ENCODE measurements at places on chromosomes 11 and 22.

DNA sequence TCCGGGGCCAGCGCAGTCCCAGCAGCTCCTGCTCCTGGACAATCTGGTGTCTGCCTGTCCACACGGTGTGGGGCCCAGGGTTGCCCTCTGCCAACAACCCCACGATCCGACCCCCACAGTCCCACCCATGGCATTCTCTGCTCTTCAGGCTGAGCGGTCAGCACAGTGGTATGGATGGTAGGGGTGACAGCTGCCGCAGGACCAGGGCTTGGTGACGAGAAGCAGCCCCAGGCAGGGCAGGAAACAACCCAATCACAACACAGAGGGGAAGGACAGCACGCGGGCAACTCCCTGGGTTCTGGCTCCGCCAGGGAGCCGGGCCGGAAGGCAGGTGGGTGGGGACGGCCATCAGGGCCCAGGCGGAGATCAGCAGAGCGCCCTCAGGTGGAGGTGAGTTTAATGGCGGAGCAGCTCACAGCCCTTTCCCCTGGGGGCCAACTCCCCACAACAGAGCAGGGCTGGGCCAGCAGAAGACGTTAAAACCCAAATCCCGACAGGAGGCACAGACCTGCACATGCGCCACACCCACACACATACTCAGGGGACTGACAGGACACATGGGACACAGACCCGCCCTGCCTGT is 5.3 kb upstream of the CHADL start:
- no peak for DNase-seq

GRCh38 chr11:17273211-17273610 is 3.3 kb upstream of the NUCB2 start:
- no peak for DNase-seq

DNA sequence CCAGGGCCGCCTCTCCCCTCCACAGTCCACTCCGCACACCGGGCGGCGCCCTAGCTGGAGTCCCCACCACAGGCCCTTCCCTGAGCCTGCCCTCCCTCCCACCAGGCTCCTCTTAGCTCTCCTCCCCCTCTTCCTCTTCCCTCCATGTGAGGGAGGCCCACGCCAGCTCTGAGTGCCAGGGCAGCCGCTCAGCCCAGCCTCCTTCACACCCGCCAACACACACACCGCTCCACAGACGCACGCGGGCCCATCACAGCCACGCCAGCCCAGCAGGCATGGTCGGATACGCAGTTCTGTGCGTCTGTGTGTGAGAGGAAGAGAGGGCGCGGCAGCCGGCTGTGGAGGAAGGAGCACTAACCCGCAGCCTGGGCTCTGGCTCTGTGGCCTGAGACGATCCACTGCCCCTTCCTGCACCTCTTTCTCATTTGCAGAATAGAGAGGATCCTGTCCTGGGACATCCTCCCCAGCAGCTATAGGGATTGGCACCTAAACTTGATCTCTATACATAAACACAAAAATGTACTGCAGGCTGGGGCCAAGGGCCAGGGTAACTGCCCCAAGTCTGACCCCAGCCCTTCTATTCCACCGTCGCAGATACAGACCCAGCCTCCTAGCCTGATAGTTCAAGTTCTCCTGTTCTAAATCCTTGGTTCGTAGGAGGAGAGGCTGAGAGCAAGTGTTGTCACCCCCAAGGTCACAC is 3.5 kb downstream of the CHRM4 start:
- no peak for DNase-seq

DNA sequence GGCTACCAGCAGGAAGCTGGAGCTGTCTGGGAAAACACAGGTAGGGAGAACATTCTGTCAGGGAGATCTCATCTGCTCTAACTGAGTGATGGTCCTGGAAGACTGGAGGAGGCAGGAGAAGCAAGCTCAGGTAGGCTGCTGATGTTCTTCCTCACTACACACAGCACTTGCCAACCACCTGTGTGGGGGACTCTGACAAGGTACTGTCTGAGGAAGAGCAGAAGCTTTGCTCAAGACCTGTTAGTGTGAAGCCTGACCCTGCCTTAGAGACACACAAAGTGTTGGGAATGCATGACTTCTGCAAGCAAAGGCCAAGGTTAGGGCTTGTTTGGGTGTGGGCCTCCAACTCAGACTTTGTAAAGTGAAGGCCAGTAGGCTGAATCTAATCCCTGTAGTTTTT is 46.5 kb downstream of the CHST1 start:
- no peak for DNase-seq

DNA sequence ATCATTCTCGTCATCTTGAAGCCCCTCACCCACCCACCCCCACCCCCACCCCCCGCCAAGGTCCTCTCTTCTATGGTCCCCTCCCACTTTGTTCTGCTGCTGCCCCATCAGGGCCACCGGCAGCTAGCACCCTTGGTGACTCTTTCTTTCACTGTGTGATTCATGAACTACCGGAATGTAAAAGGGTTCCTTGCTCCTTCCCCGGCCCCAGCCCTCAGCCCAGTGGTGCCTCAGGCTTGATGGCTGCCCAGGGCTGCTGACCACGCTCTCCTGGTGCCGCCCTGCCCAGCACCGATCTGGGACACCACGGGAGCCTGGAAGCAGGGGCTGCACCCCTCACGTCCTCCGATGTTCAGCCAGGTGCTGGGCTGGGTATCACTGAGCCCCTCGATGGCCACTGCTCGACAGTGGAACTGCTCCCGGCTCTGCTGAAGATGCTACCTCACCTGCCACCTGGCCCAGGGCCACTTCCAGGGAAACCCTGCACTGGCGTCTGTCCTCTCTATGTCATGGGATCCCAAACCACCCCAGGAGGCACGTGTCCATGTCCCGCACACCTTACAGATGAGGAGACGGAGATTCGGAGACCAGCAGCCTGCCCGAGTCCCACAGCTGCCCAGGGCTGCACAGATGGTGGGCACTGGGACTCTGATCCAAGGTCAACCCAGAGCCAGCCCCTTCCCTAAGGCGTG is 39.7 kb downstream of the IGLL5 start:
- DNase-seq: no peak

- DNase-seq: no peak
These were observed 10.2 kb upstream of the DDB2 start for GRCh38 chr11:47204637-47204989.

DNA sequence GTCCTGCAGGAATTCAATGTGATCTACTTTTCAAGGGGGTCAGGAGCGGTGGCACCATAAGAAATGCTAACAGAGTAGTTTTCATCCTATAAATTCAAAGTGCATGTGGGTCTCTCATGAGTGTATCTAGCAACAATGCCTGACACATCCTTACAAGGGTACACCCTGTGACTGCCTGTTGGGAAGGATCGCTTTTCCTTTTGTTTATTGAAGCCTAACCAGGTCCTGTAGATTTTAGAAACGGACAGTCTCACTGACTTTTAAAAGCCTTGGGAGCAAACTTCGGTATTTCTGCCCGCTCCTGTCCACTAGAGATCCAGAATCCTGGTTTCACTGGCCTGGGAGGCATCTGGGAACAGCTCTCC is 102.4 kb downstream of the MICAL2 start:
- no peak for DNase-seq

- DNase-seq: no peak
These were observed 418.7 kb downstream of the SOX6 start for GRCh38 chr11:15937601-15938120.

GRCh38 chr11:69444381-69445130 is 36.9 kb upstream of the LINC01488 start:
- peak; percentile 65 for DNase-seq

- peak; percentile 59 for DNase-seq
These were observed at the start of gene FOLR1 for GRCh38 chr11:72191961-72192381. FOLR1 (plus strand) TSS chr11:72192140; CDS start chr11:72192174, 34 bp downstream.

GRCh38 chr11:64220271-64220670 is 5.7 kb downstream of the TRPT1 start:
- DNase-seq: no peak

- DNase-seq: no peak
These were observed 144.1 kb upstream of the B3GAT1 start for GRCh38 chr11:134556186-134556585.

DNA sequence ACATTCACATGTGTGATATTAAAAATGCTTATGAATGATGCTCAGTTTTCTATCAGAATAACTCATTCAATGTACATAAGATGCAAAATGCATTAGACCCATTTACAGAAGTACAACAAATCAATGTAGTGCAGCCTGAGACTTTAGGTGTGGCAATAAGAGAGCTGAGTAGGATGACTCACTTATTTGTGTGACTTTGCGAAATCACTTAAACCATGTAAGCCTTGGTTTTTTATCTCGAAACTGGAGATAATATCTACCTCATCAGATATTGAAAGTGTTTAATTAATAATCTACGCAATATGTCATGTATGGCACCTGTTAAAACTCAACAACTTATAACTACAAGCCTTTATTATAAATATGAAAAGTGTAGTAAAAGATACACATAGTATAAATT is 105.7 kb upstream of the LUZP2 start:
- no peak for DNase-seq

DNA sequence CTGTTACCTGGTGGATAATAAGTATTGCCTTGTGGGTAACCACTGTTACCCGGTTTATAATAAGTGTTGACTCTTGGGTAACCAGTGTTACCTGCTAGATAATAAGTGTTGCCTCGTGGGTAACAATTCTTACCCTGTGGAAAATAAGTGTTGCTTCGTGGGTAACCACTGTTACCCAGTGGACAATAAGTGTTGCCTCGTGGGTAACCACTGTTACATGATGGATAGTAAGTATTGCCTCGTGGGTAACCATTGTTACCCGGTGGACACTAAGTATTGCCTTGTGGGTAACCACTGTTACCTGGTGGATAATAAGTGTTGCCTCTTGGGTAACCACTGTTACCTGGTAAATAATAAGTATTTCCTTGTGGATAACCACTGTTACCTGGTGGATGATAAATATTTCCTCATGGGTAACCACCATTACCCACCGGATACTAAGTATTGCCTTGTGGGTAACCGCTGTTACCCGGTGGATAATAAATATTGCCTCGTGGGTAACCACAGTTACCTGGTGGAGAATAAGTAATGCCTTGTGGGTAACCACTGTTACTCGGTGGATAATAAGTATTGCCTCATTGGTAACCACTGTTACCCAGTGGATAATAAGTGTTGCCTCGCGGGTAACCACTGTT is 8.7 kb upstream of the NXPE4 start:
- DNase-seq: no peak

DNA sequence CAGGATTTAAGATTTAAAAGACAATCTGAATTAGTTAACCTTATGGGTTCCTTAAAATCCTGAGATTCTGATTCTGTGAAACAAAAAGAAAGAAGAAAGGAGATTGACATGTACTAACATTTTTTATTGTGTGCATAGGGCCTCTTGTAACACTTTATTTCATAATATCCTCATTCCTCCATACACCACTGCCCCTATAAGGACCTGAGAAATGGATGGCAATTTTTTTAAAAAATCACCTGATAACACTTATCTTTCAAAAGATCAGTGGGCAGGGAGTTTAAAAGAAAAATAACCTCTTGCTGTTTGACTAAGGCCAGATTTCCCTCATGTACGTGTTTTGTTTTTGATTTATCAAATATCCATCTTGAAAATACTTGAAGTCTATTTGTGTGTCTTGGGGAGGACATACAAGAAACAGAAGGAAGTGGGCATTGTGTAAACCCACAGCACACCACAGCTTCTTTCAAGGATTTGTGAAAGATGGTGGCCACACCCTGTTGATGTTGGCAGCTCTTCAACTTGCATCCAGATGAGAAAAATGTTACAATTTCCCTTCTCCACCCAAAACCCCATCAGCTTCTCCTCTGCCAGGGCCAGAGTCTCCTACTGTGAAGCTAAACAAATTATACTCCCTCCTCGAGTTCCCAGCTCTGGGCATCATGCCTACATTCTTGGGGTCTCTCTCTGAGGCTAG is 35.0 kb upstream of the MPEG1 start:
- peak; percentile 88 for DNase-seq

GRCh38 chr22:35952576-35952975 is 76.0 kb downstream of the RBFOX2 start:
- DNase-seq: no peak

GRCh38 chr11:83069441-83070043 is 2.2 kb downstream of the RAB30 start:
- DNase-seq: peak; percentile 45

DNA sequence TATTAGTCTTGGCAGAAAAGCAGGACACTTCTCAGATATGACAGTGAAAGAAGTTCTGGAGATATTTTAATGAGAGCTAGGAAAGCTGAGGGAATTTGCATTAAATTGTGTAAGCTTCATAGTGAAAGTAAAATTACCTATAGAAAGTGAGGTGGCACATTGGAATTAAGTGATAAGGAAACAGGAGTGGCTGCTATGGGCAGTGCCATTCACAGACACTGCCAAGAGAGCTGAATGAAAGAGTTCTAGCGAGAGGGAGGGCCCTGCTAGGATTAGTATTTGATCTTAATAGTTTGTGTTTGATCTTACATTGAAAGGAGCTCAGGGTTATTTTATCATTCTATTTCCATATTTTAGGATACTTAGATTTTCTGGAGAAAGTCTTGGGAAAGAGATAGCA is 351.9 kb downstream of the DDX10 start:
- DNase-seq: no peak

GRCh38 chr22:48742556-48743343 is 1084.9 kb downstream of the BRD1 start:
- DNase-seq: no peak

DNA sequence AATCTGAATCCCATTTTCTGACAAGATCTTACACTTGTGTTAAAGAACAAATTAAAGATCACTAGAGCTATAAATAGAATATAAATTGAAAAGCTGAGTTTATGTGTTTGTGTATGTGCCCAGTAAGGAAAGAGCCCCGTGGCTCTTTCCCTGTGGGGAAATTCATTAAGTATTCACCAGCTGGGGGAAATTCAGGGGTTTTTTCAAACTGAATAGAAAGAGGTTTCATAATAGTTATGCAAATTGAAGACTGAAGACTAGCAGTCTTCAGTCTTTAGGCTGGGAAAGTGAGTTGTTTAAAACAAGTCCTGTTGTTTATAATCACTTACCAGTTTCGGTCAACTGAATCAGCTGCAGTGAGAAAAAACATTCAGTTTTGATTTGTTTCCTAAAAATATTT is 11.3 kb upstream of the MS4A7 start:
- DNase-seq: no peak

Data from tongue (tissue), 3 donors.